ENCODE measurements at places on chromosomes 11 and 22.

GRCh38 chr22:46953968-46954765, 191.7 kb downstream of the TBC1D22A start:
- DNase-seq, result no peak

DNA sequence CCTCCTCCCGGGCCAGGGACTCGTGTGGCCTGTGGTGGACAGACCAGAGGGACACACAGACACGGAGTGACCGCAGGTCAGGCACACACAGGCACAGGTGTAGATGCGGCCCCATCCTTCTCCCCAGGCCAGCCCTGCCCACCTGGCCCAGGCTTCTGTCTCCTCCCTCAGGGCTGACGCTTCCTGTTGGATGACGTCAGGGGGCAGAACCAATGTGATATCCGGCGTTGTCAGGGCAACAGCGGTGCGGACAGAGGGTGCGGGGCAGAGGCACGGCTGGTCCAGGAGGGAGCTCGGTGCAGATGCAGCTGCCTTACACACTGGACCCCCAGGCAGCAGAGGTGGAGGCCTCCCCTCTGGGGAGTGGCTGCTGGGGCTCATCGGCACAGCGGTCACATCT, 2.9 kb upstream of the TUBGCP6 start:
- DNase-seq, result peak; percentile 73

- no peak for DNase-seq
Observed at GRCh38 chr11:35477901-35478300, 47.5 kb downstream of the PAMR1 start.

- no peak for DNase-seq
Observed at GRCh38 chr11:58046231-58046630, 15.5 kb downstream of the OR6Q1 start.

DNA sequence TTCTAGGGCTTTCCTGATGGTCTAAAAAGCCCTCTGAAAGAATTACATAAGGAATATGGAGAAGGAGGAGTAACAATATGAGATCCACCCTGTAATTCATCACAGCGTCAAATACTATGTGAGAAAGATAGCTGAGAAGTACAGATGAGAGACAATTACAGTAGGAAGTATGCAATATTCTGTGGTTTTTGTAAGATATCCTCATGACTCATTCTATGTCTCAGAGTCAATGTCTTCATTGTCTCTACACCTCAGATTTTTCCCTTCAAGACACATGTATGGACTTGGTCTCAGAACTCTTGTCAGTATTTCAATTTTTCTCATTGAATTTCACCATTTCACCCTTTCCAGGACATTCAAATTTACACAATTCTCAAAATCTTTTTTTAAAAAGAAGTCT, 343.3 kb upstream of the CTSC start:
- DNase-seq, result no peak

DNA sequence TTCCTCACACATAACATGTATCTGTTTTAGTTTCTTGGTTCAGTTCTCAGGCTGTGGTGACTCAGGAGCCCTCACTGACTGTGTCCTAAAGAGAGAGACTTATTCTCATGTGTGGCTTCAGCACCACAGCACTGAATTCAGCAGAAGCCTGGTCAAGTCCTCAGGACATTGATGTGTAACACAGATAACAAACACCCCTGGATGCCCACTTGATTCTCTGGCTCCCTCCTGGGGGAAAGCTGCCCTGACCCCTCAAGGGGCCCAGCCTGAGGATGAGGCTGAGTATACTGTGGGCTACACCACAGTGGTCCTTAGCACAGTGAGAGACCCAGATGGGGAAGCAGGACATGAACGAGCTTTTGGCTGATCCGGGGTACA, 87.2 kb upstream of the VPREB1 start:
- DNase-seq, result no peak

GRCh38 chr11:76323804-76324203, 57.1 kb downstream of the THAP12 start:
- DNase-seq, result no peak

DNA sequence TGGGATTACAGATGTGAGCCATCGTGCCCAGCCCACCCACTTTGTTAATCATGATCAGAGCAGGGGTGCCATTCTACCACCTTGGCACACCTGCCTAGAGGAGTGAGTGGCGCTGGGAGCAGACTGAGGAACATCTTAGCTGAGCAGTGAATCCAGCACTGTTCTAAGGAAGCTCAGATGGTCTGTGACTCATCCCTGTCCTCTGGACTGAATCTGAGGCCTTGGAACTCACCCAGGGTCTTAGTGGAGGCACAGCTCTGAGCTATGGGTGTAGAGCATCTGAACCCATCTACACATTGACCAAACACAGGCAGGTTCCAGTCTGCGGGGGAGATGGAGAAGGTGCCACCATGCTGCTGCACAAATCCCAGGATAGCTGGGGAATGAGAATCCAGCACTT, 14.9 kb downstream of the PGAP2 start:
- no peak for DNase-seq

GRCh38 chr11:12174477-12175143, 64.2 kb downstream of the MICAL2 start:
- DNase-seq, result no peak

GRCh38 chr11:73359930-73360742, 16.1 kb upstream of the RELT start:
- DNase-seq, result no peak

- no peak for DNase-seq
Observed at GRCh38 chr11:125408311-125408711, 87.8 kb downstream of the FEZ1 start.

DNA sequence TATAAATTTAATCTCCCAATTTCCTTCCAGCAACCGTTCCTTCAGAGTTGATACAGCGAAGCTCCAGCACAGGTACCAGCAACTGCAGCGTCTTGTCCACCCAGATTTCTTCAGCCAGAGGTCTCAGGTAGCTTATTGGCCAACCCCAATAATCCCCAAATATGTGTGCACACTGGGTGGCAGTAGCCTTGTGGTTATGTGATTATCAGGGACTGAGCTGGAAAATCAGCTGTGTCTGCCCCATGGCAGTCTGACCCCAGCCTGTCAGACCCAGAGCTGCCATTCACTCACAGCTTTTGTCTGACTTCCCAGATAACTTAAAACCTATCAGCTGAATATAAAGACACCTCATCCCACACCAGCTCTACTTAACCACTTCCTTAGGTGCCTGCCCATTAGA, 2.0 kb downstream of the HSCB start:
- DNase-seq, result no peak

- DNase-seq, result no peak
Observed at GRCh38 chr11:95148406-95148805, 58.8 kb downstream of the ENDOD1 start.

GRCh38 chr22:32761251-32761903, 40.1 kb upstream of the TIMP3 start:
- DNase-seq, result no peak

GRCh38 chr11:45022294-45023064, 71.8 kb upstream of the TP53I11 start:
- no peak for DNase-seq

Data from effector memory CD4-positive, alpha-beta T cell (primary cell).